ENCODE measurements at places on chromosomes 6 and 20.

DNA sequence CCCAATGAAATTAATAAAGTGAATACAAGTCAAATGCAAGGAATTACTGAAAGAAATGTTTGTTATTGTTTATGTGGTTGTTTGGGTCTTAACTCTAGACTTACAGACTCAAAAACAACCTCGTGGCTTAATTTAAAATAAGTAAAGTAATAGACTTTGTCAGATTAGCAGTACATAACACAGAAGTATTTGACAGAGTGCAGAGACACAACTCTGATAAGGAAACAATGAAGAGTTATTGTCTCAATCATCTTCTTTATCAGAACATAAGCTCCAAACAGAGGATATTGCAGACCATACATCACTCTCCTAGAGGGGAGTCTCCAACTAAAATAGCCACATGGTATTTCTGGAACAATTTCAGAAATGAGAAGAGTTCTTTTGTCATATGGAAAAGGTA, 487.7 kb upstream of the HS3ST5 start:
- DNase-seq = no peak

GRCh38 chr6:109299776-109300564, 82.3 kb downstream of the CD164 start:
- DNase-seq = no peak

GRCh38 chr6:90596967-90597539, 10.2 kb upstream of the MAP3K7 start:
- no peak for DNase-seq

GRCh38 chr6:112330071-112330878, 16.9 kb upstream of the RFPL4B start:
- DNase-seq = no peak

DNA sequence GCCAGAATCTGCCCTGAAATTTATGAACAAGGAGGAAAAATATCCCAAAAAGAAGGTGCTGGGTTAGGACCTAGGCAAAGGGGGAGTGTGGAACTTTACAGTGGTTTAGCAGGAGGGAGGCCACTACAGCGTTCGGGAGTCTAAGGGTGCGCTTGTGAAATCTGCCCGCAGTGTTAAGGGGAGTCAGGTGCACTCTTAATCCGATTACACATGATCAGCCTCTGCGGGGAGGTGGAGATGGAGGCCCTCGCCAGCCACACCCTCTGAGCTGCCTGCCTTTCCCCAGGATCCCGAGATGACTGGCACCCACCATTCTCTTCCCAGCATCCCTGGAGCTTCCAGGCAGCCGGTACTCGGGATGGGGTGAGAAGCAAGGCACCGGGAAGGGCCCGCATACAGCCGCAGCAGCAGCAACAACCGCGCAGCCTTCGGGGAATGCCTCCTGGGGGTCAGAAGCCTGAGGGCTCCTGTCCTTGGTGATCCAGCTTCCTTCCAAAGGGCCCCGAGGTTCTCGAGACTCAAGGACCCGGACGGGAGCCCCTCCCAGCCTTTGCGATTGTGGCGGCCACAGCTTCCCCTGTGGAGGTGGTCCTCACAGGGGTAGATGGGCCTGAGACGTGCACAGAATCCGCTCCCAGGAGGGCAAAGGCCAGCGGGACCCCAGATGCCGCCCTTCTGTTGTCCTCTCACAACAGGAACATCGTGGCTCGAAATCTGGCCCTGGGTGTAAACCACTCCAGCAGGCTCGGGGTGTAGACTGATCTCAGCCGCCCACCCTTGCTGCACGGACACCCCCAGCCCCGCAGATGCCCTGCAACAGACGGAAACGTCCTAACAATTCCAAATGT, 57.3 kb upstream of the CST7 start:
- no peak for DNase-seq

DNA sequence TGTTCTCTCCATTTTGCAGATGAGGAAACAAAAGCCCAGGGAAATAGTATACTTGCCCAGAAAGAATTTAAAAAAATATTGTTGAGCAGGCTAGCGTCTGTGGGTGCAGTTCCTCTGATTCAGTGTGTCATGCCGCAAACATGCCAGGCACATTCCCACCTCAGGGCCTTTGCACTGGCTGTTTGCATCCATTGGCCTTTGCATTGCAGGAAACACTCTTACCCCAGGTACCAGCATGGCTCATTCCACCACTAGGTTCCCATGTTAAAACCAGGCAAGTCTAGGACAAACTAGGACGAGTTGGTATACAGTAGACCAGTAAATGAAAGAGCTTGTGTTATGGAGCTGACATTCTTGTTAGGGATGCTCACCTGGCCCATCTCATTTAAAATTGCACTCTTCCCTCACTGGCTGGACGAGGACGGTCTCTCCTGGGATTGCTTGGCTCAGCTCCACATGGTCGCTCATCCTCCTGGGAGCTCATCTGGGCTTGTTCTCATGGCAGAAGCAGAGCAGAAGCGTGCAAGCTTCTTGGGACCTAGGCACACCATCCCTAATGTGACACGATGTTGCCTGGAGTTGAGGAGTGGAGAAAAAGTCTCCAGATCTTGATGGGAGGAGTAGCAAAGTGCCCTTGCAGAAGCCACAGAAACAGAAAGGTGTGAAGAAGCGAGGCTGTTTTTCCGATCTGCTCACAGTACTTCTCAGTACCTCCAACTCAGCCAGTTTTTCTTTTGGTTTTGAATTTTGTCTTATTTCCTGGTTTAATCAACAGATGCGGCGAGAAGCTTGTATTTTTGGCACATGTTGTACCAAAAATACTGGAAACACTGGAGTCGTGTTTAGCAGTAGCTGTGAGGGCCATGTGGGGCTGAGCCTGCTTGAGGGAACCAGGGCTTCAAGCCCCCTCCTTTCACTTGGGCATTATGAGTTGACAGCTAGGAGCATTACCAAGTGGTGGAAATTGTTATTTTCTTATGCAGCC, 13.9 kb downstream of the ZNF831 start:
- no peak for DNase-seq

DNA sequence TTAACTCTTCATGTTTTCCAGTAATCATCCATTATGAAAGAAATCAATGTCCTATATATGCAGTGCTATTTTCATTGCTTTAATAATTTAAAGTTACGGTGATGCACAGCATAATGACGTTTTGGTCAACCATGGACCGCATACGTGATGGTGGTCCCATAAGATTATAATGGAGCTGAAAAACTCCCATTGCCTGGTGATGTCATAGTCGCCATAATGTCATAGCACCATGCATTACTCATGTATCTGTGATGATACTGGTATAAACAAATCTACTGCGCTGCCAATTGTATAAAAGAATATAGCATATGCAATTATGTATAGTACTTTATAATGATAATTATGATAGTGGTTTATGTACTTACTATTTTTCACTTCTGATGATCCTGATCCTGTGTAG, 42.3 kb upstream of the ALDH8A1 start:
- no peak for DNase-seq

Measured in cortex of kidney (tissue), 1 donor.